CD4-positive, alpha-beta T cell treated with Interleukin-15 for 4 hours (primary cell): ENCODE measurements at places on chromosomes 1 and 21.

DNA sequence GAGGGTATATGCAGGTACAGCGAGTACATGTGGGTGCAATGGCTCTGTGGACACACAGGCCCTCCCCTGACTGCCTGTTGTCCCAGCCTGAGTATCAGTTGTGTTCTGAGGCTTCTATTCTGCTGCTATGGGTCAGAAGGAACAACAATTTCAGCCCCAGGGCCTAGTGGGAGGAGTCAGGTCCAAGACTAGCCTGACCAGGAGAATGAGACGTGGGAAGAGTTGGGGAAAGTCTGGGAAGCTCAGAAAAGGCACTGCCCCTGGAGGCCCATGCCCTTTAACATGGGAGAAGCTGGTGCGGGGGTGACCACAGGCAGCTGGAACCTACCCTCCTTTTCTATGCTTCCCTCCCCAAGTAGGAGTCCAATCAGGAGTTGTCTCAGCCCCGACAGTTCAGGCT lies 7.7 kb downstream of the IGSF8 start:
- no peak for DNase-seq

DNA sequence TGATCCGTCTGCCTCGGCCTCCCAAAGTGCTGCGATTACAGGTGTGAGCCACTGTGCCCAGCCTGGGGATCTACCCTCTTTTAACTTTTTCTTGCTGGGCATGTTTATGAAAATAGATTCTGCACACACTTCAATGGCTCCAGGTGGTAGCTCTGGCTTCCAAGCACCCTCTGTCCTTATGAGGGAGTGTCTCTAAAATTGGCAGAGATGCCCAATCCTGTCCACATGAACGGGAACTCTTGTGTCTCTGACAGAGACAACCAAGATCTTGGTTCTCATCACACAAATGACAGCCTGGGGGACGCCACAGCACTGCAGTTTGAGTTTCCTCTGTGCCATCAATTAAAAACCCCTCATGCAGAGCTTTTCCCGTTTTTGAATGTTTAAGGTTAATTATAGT lies 43.4 kb upstream of the ANGPTL7 start:
- DNase-seq = no peak

GRCh38 chr1:6205849-6206519 lies at the start of gene RNF207:
RNF207 (plus strand) TSS chr1:6206119; CDS start chr1:6206536, 417 bp downstream.
- peak; percentile 55 for DNase-seq

DNA sequence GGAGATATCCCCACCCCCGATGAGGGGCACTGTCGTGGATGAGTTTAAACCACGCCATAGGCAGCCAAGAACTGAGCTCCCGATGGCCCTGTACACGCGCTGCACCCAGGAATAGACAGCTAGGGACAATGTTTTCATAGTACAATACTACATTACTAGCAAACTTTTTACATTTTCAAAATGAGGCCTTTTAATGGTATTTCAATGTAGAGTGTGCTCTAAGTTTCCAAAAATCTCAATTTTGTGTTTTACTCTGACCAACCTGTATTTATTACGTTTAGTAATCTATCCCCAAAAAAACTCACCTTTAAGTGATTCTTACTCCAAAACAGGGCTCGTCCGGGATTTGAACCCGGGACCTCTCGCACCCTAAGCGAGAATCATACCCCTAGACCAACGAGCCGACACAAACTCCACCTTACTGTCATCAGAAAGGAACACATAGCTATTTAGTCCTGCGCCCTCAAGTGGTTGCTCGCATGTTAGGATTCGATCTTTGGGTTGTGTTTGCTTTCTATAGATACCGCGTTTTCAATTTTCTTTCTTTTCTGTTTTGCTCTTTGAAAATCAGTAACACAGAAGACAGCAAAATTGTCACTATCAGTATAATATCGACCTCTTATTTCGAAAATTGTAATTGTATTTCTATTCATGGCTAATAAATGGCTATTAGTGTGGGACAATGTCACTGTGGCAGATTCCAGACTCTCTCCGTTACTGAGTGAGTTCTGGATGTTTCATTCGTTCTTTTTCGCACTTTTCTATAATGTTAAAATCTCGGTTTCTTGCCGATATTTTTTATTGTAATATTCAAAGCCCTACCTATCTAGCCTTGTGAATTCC lies 6.4 kb upstream of the MPZL1 start:
- DNase-seq = peak; percentile 92

- DNase-seq = no peak
These were observed 37.5 kb downstream of the IVNS1ABP start for GRCh38 chr1:185279571-185279970.

GRCh38 chr1:63435161-63435560 lies 67.7 kb downstream of the ALG6 start:
- DNase-seq = no peak

DNA sequence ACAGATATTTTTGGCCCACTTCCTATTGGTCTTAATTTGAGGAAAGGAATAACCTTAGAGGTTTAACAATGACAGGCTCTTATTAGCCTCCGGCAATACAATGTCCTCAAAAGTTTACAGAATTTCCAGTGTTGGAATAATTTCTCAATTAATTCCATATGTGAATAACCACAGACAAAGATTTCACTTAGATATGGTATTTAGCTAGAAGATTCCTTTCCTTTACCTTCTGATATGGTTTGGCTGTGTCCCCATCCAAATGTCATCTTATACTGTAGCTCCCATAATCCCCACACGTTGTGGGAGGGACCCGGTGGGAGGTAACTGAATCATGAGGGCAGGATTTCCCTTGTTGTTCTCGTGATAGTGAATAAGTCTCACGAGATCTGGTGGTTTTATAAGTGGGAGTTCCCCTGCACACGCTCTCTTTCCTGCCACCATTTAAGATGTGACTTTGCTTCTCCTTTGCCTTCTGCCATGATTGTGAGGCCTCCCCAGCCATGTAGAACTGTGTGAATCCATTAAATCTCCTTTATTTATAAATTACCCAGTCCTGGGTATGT lies 54.9 kb upstream of the RGS7 start:
- DNase-seq = no peak

DNA sequence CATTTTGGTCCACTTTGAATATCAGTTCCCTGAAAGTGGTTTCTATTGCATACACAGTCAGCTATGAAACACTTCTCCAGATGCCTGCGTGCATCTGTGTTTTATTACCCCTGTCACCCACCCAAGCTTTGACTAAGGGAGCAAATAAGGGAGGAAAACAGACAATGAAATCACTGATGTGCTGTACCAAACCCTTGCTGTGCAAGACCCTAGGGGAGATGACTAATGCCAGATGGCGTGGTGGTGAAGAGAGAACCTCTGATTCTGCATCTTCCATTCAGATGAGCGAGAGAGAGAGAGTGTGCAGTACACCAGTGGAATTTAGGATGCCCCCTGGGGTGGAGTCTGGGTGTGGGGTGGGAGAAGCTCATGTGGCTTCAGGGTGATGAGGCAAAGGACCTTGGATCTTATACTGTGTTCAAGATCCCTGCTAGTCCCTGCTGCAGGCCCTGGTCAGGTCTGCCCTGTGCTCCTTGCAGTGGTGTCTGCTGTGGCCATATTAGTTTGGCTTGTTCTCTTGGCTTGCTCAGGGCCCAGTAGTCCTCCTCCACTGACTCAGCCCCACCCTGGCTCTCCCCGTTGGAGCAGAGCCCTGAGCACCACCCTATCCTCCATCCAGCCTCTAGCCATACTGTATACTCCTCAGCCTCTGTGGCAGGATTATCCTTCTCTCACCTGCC lies 18.5 kb downstream of the CLCA1 start:
- no peak for DNase-seq

- DNase-seq = no peak
These were observed 109.6 kb downstream of the AKT3 start for GRCh38 chr1:243740255-243740999.

DNA sequence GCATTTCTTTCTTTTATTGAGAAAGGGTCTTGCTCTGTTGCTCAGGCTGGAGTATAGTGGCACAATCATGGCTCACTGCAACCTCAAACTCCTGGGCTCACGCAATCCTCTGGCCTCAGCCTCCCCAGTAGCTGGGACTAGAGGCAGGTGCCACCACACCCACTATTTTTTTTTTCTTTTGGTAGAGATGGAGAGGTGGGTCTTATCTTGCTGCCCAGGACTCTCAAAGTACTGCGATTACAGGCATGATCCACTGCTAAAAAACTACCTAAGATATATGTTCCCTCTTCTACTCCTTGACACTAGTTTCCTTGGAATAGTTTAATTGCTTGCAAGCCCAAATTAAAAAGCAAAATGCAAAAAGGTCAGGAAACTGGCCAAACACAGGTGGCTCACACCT lies 56.9 kb upstream of the GUCA2A start:
- no peak for DNase-seq

GRCh38 chr1:115827452-115828044 lies 13.4 kb downstream of the NHLH2 start:
- no peak for DNase-seq

DNA sequence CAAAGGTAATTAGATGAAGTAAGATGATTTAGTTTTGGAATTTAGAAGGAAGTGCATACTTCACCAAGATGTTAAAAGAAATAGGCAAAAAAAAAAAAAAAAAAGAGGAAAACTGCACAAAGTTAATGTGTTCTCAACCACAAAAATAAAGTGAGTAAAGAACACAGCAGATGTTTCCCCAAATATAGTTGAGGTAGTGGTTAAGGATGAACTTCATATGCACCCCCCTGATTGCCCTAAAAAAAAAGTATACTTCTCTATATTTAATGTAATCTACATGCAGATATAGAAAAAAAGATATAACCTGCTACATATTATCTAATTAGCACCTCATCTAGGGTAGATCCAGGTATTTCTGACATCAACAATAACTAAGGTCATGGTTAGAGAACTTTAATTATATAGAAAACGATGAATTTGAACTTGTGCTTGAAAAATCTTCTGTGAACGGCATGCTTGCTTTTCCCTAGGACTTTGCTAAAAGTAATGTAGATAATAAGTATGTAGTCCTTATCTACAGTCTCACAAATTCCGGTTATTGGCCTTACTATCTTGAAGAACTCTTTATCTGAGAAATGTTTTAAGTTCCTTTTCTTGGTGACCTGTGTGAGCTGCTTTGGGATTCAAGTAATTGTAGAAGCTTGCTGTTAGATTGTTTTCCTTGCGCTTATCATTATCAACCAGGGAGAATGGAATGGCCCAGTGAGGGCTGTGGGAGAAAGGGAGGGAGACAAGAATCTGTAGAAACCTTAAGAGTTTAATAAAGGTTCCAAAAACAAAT lies 70.1 kb upstream of the LRRC7 start:
- no peak for DNase-seq

DNA sequence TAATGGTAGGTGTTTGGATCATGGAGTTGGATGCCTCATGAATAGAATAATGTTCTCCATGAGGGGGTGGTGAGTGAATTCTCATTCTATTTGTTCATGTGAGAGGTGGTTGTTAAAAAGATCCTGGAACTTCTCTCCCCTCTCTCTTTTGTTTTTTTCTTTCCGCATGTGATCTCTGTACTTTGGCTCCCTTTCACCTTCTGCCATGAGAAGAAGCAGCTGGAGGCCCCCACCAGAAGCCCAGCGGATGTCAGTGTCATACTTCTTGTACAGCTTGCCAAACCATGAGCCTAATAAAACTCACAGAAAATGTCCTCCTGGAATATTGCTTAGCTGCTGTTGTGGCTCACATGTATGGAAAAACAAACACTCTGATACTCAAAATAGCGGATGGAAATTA lies 1212.3 kb upstream of the NCAM2 start:
- DNase-seq = no peak

DNA sequence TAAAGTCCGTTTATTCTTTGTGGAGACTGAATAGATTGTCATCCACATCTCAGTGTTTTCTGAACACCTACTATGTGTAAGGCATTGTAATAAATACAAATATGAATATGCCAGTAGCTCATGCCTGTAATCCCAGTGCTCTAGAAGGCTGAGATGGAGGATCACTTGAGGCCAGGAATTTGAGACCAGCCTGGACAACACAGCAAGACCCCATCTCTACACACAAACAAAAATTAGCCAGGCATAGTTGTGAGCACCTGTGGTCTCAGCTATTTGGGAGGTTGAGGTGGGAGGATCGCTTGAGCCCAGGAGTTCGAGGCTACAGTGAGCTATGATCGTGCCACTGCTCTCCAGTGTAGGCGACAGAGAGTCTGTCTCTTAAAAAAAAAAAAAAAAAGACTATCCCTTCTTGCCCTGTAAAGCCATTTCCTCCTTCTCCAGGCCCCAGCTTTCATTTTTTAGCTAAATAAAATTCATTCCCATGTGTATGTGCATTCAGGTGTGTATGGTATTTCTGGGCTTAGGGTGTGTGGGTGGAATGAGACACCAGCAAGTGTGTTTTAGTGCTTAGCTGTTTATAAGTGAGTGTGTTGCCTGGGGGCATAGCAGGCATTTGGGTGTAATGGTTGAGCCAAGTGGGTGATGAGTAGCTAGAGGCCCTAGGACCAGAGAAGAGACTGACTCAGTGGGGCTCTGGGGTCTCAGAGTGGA lies 7.8 kb downstream of the CELSR2 start:
- no peak for DNase-seq

GRCh38 chr21:25385911-25386474 lies 221.3 kb downstream of the MRPL39 start:
- peak; percentile 27 for DNase-seq

- DNase-seq = no peak
These were observed 30.8 kb downstream of the DDR2 start for GRCh38 chr1:162663086-162663485.

GRCh38 chr1:18629659-18630510 lies 761 bp upstream of the PAX7 start:
- DNase-seq = no peak

- peak; percentile 32 for DNase-seq
These were observed 255.8 kb upstream of the CACYBP start for GRCh38 chr1:174743654-174744561.

DNA sequence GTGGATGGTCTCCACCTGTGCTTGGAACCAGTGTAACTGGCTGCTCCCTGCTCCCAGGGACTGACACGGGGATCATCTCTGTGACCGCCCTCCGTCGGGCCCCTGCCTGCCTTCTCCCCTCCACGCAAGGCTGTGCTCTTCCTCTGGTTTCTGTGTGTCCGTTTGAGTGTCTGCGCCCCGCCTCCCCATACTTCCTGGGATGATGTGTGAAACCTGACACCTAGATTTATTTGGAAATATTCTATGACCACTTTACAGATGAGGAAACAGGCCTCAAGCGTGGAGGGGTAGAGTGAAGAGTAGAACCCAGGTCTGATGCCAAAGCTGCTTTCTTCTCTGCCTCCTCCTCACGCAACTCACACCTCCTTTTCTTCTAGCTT lies 24.3 kb downstream of the LDLRAP1 start:
- DNase-seq = no peak

DNA sequence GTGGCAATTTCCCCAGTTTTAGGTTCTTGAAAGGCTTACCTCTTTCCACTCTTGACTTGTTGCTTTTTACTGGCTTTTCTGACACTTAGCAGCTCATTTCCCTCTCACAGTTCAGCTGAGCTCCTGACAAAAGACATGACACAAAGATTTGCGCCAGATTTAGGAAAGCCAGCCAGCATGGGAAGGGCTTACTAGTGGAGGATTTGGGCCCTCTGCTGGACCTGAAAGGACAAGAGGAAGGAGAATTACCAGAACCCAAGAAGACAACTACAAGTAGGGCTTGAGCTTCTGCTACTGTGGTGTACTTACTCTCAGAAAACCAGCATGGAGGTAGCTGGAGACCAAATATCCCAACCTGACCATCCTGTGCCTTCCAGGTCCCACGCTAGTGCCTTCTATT lies 784.5 kb downstream of the BRINP3 start:
- DNase-seq = no peak
